Hepatocyte (in vitro differentiated cells): ENCODE measurements at places on chromosomes 4 and X. TPM values are rescaled to one million over a fixed set of nuclear protein-coding genes. Genes with fewer than 3 reads are reported as not detected.

DNA sequence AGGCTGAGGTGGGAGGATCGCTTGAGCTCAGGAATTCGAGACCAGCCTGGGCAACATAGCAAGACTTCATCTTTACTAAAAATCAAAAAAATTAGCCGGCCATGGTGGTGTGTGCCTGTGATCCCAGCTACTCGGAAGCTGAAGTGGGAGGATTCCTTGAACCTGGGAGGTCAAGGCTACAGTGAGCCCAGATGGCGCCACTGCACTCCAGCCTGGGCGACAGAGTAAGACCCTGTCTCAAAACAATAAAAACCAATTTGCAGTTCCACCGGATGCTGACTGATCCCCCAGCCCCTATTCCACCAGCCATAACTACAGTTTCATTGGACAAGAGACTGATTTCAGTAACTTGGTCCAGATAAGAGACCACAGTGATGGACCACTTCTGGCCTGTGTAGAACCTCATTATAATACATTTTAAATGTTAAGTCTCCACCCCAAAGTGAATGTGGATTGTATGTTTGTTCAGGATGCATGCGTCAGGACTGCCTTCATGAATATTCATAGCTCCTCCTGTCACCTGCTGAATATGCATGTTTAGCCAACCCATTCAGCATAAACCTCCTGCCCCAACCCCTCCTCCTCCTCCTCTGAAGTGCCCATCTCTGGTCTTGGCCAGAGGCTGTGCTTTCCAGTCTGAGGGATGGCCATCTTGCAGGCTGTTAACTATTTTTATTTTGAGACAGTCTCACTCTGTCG, 2.3 kb upstream of the SLBP start:
- DNase-seq, result no peak

DNA sequence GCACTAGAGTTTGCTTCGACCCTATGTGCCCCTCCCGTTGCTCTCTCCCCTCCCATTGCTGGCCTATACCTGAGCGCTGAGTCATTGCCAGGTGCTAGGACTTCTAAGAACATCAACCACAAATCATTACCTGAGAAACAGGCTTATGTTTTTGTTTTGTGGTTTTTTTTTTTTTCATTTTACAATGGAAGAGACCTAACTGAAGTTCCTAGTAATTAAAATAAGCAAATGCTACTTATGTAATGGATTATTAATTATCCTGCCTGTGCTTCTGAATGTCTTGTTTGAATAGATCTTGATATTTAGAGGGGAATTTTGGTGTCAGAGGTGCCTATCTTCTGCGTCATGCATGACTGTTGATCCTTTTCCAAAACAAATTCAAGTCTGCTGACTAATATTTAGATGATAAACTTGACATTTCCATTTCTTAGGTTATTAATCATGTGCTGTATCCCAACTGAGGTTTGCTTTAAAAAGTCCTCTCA, 275.4 kb upstream of the CPEB2 start:
- DNase-seq, result no peak

GRCh38 chrX:130529531-130529930, 127.7 kb downstream of the RBMX2 start:
- no peak for DNase-seq

TTC29 gene
- polyA plus RNA-seq, result 0.66 TPM in 1 of 2 replicates, not detected in the other

MAGED4 gene
- 61.7 and 69.3 TPM in 2 replicates for polyA plus RNA-seq

DNA sequence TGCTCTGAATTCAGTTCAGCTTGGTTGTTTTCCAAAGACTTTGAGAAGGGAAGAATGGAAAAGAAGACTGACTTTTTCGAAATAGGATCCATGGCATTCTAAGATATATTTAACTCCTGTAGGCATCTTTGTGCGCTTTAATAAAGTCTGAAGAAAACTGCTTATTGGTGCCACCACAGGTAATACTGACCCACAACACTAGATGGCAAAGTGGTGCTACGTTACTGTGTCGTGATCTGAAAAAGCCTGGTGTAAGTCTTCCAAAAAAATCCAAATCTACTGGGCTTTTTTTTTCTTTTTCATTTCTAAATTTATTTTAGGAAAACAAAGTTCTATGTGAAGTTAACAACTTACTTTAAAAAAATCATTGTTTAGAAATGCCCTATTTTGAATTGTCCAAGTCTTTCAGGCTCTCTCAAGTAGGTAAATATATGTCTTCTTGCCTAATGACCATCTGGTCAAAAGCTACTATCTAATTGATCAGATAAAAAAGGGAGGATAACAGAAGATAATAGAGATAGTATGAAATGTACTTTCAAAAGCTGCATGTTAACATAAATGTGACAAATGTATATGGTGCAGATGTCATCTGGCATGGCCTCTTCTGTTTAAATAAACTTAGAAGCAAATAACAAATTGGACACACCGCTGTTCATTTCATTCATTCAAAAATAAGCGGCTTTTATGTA, 47.0 kb upstream of the MID1IP1 start:
- peak; percentile 63 for DNase-seq

GRCh38 chrX:103376118-103376978, at the start of gene BEX3:
Gene BEX3, plus strand, starts transcription at chrX:103376538. Its CDS starts 984 bp downstream, at chrX:103377522.
- peak; percentile 79 for DNase-seq

- DNase-seq, result peak; percentile 24
Measured at GRCh38 chrX:137194164-137194563, 160.4 kb upstream of the GPR101 start.

PRRG3 gene
- polyA plus RNA-seq, result 0.22 and 0.36 TPM in 2 replicates

GABRG1 gene
- polyA plus RNA-seq, result not detected in 2 replicates

HTRA3 gene
- polyA plus RNA-seq, result 34.9 and 39.4 TPM in 2 replicates

LUZP4 gene
- not detected in 2 replicates for polyA plus RNA-seq

HPGDS gene
- 0.30 and 0.49 TPM in 2 replicates for polyA plus RNA-seq

SPP1 gene
- 244 and 466 TPM in 2 replicates for polyA plus RNA-seq

FRMD7 gene
- not detected in 2 replicates for polyA plus RNA-seq

- DNase-seq, result peak; percentile 18
Measured at GRCh38 chr4:53905276-53905940, 159.0 kb downstream of the CHIC2 start.

DNA sequence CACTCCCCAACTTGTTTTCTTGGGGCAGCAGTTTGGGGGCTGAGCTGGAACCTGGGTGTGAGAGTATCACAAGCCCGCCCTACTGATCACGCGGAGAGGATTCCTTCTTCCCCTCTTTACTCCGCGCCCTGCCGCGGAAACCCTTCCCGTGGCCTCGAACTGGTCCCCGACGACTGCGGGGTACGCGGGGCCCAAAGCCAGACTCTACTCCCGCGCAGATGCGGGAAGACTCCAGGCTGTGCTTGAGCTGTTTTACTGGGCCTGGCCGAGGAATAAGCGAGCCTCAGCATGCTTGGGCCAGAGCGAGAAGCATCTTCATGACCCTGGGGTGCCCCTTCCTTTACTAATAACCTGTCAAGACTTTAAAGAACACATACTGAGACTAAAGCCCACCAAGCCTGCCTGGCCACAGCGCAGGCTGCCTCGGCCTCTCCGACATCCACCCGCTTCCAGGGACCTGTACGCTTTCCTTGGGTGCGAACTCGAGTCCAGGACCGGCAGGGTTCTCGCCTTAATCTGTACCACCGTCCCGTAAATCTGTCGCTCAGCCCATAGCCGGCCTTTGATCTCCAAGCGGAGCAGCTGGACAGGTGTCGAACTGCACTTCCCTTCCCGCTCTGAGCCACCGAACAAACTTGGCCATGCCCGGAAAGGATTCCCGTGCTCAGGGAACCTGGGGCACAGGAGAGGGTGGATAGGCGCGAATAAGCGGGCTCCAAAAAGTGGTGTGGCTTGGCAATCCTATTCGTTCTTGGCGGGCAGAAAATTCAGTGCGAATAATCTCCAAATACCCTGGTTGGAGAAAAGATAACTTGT, 55.0 kb upstream of the TMEM33 start:
- DNase-seq, result no peak

GRCh38 chr4:124710015-124710741, 2.4 kb downstream of the ANKRD50 start:
- DNase-seq, result no peak

GRCh38 chr4:121696581-121697461, at the start of gene ANXA5:
Gene ANXA5, minus strand, starts transcription at chr4:121696980. Its CDS starts 391 bp downstream, at chr4:121696589.
- peak; percentile 96 for DNase-seq

ANAPC4 gene
- polyA plus RNA-seq, result 18.6 and 20.5 TPM in 2 replicates

BCORL1 gene
- polyA plus RNA-seq, result 8.0 and 9.2 TPM in 2 replicates

DKK2 gene
- 15.4 and 19.7 TPM in 2 replicates for polyA plus RNA-seq

- DNase-seq, result no peak
Measured at GRCh38 chrX:19882066-19882775, 5.2 kb downstream of the SH3KBP1 start.

DNA sequence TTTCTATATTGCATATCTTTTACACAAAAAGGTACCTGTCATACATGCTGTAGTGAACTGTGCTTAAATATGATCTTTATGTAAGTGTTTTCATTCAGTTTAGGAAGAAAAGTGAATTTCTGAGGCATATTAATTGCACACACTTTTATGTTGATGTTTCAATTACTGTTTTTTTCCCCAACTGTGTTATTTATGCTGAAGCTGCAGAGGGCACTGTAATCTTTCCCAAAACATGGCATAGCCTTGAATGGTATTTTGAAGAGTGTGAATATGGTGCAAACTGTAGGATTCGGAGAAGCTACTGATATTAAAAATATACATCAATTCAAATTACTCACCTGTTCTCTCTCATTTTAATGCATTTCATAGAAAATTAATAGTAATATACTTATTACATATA, 6.0 kb upstream of the CENPE start:
- no peak for DNase-seq

DNA sequence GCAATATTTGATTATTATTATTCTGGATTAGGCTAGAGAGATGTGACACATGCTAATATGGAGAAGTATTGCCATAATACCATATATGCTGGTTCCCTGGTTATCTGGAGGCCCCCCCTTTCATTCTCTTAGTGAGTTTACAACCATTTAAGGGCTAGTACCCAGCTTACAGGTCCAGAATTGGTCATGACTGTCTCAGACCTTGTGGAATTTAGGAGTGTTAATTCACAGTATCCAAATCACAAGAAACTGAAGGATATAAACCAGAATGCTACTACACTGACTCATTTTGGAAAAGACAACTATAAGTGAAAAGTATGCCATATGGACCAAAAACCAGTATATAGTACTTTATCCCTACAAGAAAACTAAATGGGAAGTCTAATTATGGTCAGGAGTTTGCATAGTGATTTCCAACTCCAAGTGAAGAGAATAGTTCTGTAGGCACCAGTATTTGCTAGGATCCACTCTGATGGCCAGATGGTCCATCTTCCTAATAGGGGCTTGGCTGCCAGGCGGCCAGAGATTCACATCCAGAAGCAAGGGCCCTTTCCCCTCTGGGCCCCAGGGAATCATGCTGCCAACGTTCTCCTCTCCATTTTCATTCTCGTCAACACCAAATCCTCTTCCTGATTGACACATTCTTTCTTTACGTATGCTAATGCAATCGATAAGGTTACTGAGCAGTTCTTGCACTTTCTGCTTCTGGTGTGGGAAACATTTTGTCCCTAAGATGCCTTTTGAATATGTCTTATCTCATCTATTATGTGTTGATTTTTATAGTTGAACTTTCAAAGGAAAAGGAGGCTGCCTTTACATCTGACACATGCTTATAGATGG, 123.6 kb downstream of the SHROOM3 start:
- DNase-seq, result no peak

NPY1R gene
- polyA plus RNA-seq, result 1.1 and 2.9 TPM in 2 replicates

HSFX1 gene
- polyA plus RNA-seq, result 0.45 and 1.1 TPM in 2 replicates

GRCh38 chr4:95267081-95267480, 281.7 kb downstream of the UNC5C start:
- DNase-seq, result no peak

- DNase-seq, result no peak
Measured at GRCh38 chrX:66002824-66003680, 36.8 kb downstream of the VSIG4 start.

- DNase-seq, result no peak
Measured at GRCh38 chrX:153885968-153886903, at the start of gene L1CAM. Gene L1CAM, minus strand, starts transcription at chrX:153886173. Its CDS starts 10,337 bp downstream, at chrX:153875836.

DNA sequence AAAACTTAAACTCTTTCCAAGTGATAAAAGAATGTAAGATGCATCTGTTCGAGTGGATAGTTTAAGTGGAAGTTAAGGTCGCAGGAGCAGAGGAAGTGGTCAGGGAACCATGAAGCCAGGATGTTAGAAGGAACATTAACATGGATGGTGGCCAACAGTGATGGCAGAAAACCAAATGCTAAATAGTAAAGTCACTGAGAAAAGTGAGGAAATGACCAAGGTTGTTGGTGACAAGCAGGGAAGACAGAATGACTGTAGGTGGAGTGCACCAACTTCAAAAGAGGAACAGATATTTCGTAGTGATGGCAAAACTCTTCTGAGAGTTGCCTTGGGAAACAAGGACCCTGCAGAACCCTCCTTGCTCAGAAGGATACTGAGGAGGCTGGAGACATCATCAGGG, 226.2 kb downstream of the PALLD start:
- DNase-seq, result no peak

DNA sequence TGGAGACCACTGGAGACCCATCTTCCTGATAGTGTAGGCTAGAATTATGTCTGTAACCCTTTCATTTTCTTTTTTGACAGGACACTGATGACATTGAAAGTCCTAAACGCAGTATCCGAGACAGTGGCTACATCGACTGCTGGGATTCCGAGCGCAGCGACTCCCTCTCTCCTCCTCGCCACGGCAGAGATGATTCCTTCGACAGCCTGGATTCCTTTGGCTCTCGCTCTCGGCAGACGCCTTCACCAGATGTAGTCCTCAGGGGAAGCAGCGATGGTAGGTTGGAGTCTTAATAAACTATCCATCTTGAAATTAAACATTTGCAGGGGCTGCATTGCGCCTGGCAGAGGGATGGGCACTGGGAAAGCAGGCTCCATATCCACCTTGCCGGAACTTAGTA, 75.4 kb downstream of the LIMCH1 start:
- no peak for DNase-seq

SYTL4 gene
- polyA plus RNA-seq, result 2.6 and 3.4 TPM in 2 replicates

STEEP1 gene
- 5.5 and 11.1 TPM in 2 replicates for polyA plus RNA-seq

DNA sequence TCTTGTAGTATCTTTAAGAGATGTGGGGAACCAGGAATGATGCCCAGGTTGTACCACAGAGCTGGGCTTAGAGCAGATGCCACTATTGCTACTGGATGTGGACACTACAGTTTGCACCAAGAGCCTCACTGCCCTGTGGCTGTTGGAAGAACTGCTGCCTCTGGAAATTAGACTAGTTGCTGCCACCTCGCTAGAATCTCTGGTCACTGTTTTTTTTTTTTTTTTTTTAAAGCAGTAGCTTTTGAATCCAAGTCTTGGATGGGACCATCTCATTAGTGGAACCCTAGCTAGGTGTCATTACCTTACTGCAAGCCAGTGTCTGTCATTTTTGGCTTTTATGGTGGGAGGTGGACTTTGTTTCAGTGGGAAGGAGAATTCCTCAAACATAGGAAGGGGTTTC, 105.5 kb downstream of the ARHGAP10 start:
- DNase-seq, result no peak

ZFYVE28 gene
- polyA plus RNA-seq, result 3.1 and 3.4 TPM in 2 replicates

GRCh38 chr4:3184725-3185124, 64.2 kb upstream of the MSANTD1 start:
- DNase-seq, result no peak

- no peak for DNase-seq
Measured at GRCh38 chr4:58138786-58139668, 1028.8 kb upstream of the IGFBP7 start.

- DNase-seq, result no peak
Measured at GRCh38 chr4:151991001-151991883, 230.4 kb upstream of the GATB start.

DNA sequence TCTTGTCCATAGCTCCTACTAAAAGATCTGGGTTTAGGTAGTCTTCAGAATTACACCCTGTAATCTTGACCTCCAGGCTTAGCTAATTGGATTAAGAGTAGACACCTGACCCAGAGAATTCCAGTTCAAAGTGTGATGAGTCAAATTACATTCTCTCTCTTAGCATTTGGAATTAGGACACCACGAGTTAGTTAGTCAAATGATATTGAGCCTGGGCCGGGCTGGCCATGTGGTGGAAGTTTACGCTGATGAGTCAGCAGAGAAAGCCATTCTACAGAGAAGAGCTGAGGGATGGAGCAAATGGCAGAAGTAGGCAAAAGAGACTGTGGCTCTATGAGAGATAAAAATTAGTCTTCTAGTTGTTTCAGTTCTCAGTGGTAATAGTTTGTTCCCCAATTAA, 31.1 kb downstream of the CEP44 start:
- peak; percentile 37 for DNase-seq
